ENCODE measurements at places on chromosomes 11 and 22. TPM values are rescaled to one million over a fixed set of nuclear protein-coding genes. Genes with fewer than 3 reads are reported as not detected.

- no peak for DNase-seq
Observed at GRCh38 chr11:128852327-128853023, 14.6 kb downstream of the KCNJ1 start.

Gene CASP4
- polyA plus RNA-seq, result 217 TPM

DNA sequence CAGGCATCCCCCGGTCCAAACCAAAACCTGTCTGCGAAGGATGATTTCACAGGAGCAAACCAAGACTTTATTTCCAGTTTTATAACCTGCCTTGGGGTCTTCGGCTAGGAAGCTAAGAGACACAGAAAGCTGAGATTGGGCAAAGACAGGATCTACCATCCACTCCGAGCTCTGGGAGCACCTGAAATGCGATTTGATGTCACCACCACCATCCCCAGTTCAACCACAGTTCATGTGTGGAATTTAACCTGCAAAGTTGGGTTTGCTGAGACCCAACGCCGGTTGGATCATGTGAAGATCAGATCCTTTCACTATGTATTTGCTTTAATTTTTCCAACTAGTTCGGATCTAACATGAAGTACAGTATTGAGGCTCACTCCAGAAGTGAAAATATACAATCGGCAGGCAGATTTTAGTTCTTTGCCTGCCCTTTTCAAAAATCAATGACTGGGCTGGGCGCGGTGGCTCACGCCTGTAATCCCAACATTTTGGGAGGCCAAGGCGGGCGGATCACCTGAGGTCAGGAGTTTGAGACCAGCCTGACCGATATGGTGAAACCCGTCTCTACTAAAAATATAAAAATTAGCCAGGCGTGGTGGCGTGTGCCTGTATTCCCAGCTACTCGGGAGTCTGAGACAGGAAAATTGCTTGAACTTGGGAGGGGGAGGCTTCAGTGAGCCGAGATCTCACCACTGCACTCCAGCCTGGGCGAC, 1.4 kb upstream of the C11orf24 start:
- no peak for DNase-seq

GRCh38 chr22:43256976-43257545, 70.1 kb upstream of the TTLL12 start:
- no peak for DNase-seq

DNA sequence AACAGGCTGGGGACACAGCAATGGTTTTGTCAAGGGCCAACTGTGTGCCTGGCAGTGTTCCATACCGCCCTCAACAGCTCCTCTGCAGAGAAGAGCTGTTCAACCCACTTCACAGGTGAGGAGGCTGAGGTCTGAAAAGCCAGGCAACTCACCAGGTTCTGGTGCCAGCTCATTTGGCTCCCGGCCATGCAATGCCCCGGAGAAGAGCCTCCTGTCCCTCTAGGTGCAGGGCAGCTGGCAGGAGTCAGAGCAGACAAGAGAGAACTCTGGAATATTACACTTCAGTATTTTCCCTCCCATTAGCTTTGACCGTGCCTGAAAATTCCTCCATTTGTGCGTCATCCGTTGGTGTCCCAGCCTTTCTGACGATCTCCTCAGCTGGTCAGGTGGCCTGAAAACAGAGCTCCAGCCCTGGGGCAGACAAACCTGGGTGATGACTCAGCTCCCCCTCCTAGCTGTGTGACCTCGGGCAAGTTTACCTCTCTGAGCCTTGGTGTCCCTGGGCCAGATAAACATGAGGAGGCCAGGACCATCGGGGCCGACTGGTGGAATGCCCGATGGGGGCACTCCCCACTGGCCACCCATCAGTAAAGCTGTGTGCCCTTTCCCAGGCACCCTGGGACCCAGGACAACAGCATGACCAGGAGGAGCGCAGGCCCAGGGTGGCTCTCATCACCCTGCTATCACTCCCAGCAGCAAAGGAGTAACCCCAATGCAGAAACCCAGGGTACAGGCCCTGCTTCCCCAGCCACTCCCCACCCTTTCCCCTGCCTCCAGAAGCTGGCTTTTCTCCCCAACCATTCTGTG, 9.6 kb upstream of the C1QTNF6 start:
- DNase-seq, result no peak

Gene SCN2B
- 0.11 TPM for polyA plus RNA-seq

DNA sequence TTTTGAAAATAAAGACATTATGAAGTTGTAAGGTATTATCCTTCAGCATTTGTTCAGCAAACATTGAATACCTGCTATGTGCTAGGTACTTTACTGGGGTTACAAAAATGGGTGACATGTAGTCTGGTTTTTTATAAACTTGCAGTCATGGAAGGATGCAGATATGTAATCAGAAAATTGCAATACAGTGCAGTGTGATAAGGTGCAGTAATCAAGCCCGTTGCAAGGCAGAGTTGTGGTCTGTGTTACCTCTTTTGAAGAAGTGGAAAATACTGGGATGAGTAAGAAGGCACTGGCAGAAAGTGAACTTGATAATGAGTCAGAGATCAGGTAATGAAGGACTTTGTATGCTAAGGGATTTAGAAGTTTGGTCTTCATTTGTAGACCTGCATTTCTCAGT, 8.1 kb downstream of the FBXO7 start:
- DNase-seq, result no peak

Gene CDPF1
- polyA plus RNA-seq, result 6.5 TPM
